ENCODE measurements at places on chromosomes 3 and 15.

- no peak for DNase-seq
These were observed 114.4 kb downstream of the GHSR start for GRCh38 chr3:172333692-172334457.

- no peak for DNase-seq
These were observed 94.9 kb downstream of the AKAP13 start for GRCh38 chr15:85475317-85475701.

GRCh38 chr15:52117549-52117948 is 5.0 kb upstream of the BCL2L10 start:
- DNase-seq: no peak

- DNase-seq: no peak
These were observed 124.9 kb downstream of the LRRK1 start for GRCh38 chr15:101043911-101044624.

- DNase-seq: no peak
These were observed 36.0 kb downstream of the USF3 start for GRCh38 chr3:113660458-113660857.

DNA sequence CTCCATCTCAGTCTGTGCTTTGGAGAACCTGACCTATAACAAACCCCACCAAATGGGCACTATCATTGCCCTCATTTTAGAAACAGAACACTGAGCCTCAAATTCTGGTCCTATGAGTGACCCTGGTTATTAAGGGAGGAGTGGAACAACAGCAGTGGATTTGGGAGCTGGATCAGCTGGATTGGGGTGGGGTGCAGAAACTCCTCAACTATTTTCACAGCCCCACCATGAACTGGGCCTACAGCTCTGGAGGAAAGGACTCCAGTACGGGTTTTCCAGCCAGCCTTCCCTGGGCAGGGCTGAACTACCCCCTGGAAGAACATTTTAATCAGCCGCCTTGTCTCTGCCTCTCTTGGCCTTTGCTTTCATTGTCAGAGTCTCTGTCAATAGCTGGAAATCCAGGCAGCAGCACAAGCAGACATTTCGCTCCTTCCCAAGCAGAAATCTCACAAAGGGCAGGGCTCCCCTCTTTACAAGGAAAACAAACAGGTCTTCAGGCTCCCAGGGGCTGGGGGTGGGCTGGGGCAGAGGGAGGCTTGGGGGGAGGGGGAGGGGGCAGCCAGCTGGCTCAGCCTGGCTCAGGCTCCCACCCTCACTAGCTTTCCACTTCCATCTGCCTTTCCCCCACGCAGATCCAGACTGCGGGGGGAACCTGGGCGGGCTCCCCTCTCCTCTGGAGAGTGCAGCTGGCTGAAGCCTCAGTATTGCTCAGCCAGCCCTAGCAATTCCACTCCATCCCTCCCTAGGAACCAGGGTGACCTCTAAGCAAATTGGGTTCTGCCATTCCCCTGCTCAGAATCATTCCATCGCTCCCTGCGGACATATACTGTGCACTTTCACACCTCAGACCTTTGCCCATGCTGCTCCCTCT is 13.7 kb upstream of the TLE3 start:
- peak; percentile 71 for DNase-seq

GRCh38 chr15:48477795-48478360 is 146.6 kb downstream of the DUT start:
- no peak for DNase-seq

DNA sequence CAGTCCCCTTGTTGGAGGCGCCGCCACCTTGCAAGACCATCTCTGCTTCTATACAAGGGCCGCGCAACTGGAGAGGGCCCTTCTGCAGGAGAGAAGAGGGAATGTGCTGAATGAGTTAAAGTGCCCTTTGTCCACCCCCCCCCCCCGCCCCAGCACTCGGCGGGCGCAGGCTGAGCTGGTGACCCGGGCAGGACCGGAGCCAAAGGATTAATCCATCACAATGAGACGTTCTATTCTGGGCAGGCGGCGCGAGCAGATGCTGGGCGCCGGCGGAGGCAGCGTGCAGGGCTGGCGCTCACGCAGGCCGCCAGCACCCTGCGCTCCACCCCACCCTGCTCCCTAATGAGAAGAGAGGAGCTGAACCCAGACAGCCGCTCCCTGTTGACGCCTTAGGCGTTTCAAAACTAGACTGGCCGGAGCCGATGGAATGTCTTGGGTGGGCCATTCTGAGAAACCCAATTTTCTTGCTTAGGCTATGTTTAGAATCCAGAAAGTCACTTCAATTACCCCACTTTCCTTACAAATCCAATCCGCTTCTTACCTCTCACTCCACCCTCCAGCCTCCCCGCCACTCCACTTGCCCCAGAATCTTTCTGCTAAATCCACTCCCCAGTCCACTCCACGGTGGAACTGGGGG is 32.9 kb downstream of the GJD2 start:
- peak; percentile 58 for DNase-seq

GRCh38 chr15:63442080-63442479 is 60.4 kb upstream of the CA12 start:
- no peak for DNase-seq

- no peak for DNase-seq
These were observed 72.7 kb upstream of the CORO2B start for GRCh38 chr15:68506071-68506470.

DNA sequence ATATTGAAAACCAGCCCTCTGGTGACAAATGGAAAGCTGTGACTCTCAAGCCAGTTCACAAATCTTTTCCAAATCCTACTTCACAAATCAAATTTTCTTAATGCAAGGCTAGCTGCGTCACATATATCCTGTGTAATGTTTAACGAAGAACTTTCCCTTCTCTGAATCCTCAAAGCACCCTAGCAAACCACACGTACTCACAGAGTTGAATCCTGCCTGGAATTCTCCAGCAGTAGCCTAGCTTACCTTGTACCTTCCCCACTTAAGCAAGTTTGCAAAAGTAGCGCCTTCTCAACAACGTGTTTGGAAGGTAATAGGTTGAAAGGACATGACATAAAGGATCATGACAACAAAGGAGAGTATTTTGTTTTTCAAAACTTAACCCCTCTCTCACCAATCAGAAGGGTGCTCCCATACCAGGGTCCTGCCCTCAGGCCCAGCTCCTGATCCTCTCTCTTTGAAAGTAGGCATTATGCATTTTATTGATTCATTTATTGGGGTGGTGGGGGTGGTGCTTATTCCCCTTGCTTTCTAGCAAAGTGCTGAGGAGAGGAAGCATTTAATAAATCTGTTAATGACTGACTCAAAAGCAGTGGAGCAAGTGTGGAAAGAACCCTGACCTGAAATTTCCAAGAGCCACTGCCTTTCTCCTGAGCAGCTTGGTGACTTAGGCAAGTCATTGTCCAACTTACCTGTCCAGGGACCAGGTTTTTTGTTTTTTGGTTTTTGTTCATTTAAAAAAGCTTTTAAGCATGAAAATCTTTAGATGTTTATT is 531.6 kb downstream of the MECOM start:
- DNase-seq: peak; percentile 22

- DNase-seq: no peak
These were observed 29.9 kb downstream of the RCN2 start for GRCh38 chr15:76961268-76962011.

GRCh38 chr3:88203642-88204055 is 53.9 kb downstream of the C3orf38 start:
- peak; percentile 48 for DNase-seq

DNA sequence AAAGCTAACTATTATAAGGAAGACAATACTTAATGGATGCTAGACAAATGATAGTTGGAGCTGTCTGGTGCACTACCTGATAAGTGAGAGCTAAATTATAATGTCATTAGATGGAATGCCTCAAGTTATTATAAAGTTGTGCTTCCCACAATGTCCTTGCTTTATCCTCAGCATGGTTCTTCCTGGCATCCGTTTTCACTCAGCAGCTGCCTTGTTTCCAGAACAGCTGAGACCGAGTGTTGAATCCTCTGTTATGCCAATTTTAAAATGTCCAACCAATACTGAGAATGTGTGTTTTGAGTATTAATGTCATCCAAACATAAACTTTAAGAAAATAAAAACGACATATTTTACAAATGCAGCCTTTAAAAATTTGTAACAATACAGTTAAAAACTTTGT is 286.7 kb upstream of the SOX2 start:
- DNase-seq: no peak

- DNase-seq: no peak
These were observed 32.5 kb downstream of the PARP15 start for GRCh38 chr3:122609798-122610559.

GRCh38 chr3:144031938-144032337 is 60.3 kb downstream of the DIPK2A start:
- no peak for DNase-seq

Measured in right kidney (tissue), 9 donors.